Stimulated activated naive B cell treated with anti-CD40 and anti-IgM and Interleukin-4, amounts not matched to agents 10 μg/mL and 1 μg/mL and 100 μg/mL, for 72 hours (primary cell): ENCODE measurements at places on chromosomes 7 and 10.

- DNase-seq: no peak
Measured at GRCh38 chr10:115093776-115094408, 727 bp downstream of the ATRNL1 start.

GRCh38 chr7:51019191-51019844 is 236.6 kb upstream of the GRB10 start:
- no peak for DNase-seq

DNA sequence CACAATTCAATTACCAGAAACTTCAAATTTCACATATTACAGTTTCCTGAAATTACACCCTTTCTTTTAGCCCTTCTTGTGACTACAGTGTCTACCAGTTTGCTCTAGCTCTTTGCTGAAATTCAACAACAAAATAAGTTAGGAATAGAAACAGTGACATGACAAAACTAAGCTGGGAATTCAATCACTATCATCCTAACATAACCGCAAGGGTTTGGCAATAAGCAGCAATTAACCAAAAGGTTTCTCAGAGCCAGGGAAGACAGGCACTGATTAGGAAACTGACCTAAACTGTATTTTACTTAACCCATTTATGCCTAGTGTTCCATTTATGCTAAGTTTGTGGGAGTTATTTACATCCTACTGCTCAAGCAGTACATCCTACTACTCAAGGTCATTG is 31.3 kb downstream of the HIBADH start:
- no peak for DNase-seq

DNA sequence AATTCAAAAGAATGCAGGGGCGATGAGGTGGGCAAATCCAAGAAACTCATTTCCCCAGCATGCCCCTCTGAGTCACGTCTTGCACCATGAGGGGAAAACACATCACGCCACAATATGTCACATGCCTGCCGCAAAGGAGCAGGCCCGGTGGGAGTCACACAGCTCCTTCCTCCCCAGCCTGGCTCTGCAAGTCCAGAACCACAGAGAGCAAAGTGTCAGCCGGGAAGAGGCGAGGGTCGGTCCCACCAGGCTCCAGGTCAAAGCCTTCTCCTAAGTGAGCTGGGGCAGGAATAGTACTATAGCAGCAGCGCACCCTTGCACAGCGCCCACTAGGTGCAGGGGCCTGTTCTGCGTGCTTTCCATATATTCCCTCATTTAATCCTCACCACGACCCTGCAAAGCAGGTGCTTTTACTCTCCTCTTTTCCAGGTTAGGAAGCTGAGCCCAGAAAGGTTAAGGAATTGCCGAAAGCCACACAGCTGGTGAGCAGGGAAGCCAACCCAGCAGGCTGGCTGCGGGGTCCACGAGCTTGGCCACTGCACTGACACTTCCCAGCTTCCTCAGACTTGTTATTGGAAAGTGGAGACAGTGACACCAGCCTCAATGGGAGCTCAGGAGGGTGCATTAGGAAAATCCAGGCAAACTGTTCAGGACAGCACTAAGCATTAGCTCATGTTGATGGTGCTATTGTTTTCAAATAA is 94.0 kb upstream of the ZMIZ1 start:
- DNase-seq: peak; percentile 40

DNA sequence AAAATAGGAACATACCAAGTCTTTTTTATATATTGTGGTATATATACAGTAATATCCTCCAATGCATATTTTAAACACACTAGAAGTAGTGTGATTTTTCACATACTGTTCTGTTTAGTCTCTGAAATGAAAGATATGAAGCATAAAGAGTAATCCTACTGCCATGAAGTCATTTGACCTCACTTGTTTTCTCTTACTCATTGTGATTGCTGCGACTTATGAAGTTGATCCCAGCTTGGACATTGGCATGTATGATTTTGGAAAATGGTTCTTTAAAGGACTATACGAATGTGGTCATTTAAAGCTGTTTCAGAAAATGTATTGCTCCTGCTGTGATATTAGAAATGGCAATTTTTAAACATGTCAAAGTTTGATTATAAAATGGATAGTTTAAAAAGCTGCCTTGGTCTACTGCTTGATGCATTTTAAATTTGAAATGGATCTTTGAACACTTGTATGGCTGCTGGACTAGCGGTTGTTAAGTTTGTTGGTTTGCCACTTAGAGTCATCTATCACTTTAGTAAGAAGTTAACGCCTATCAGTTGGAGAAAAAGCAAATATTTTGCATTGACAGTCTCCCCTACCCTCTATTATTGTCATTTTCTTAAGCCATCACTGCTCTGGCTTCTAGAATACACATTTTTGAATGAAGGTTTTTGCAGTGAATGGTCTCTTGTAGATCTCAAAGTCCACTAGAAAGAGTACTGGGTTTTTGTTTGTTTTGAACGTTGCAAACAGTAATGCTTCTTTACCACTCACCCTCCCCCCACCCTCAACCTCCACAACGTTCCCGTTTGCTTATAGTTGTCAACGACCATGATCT is 881 bp upstream of the PCGF5 start:
- no peak for DNase-seq

DNA sequence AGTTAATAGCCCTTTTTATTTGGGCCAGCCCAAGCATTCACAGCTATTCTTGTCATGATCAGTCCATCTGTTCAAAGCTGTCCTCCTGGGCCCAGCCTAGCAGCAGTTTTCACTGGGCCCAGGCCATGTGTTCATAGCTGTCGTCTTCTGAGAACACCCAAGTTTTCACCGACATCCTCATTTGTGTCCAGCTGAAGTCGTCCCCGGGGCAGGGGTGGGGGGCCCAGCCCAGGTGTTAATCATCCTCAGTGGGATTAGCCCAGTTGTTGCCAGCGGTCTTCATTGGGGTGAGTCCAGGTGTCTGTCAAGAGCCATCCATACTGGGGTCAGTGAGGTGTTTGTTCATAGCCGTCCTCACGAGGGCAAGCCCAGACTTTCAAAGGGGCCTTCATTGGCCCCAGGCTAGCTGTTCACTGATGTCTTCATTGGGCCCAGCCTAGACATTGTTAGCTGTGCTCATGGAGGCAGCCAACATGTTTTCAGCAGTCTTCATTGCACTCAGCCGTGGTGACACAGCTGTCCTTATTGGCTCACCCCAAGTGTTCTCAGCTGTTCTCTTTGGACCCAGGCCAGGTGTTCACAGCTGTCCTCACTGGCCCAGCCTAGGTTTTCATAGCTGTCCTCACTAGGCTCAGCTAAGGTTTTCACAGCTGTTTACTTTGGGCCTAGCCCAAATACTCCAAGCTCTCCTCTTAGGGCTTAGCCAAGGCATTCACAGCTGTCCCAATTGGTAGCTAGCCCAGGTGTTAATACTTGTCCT is 10.0 kb downstream of the FRG2B start:
- DNase-seq: no peak

DNA sequence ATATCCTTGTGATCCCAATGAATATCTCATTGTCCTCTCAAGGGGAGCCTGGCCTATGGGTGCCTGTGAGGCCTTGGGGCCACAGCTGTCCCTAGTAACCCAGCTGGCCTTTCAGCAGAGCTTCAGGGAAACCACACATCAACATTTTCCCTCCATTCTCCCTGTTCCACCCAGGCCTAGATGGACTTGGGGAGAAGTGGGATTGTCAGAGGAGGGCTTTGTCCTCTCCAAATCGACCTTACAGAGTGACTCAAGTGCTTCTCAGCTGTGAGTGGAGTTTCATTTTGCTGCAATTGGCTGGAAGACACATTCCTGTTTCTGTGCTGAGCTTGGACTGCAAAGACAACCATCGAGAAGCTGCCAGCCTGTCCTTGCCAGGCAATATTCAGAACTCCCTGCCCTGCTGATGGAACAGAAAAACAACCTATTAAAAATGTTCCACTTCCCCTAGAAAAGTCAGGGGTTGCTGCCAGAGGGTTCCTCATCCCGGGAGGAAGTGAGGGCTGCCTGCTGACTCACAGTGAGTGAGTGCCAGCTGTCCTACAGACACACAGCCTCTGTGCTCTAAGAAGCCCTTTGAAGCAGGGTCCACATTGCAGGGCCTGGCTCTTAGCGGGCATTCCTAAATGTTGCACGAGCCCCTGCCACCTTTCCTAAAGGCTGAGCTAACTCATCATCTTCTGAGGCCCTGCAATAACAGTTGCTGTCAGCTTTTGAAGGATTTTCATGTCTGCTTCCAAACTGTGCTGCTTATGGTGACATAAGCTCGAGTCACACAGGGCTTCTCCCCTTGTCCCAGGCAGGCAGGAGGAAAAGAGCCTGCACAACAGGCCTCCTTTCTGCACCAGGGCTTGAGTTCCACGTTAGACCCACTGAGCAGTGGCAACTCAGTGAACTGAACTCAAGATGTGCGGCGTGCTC is 20.5 kb downstream of the STRA8 start:
- DNase-seq: peak; percentile 12
